Cardiac septum (tissue), 1 donor: ENCODE measurements at places on chromosomes 1 and 21.
A peak's percentile ranks its signal among the peaks of the same experiment; 100 is the strongest.

- no peak for DNase-seq
Observed at GRCh38 chr1:117674521-117675400, 68.9 kb downstream of the TENT5C start.

DNA sequence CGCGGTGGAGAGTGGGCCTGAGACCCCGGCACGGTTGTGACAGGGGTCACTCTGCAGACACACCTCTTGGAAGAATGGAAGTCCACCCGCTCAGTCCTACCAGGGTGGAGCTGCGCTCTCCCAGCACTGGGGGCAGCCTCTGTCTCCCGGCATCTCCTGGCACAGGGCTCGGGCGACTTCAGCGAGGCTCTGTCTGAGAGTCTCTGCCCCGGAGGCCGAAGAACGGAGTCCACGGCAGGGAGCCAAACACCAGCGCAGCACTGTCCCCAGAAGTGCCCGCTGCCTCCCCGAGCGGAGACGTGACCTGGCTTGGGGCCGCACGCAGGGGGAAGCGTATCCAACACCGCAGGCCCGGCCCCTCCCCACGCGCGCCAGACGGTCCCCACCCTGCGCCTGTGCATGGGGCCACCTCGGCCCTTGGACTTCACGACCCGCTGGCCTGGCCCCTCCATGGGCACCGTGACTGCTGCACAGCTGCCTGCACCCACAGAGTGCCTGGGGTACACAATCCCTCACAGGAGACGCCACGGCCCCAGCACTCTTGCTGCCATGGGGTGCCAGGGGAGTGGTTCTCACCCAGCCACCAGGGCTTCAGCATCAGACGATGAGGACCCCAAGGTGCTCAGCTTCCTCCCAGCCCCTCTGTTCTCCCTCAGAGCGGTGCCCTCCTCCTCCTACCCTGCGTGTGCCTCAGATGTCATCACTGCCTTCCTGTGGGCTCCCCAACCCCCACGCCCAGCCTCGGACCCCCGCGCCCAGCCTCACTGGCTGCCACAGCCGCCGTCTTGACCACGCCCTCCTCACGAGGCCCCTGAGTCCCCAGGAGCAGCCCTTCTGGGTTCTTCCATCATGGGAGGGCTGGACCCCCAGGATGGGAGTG, 14.9 kb upstream of the RNF223 start:
- DNase-seq: peak; percentile 64

- DNase-seq: no peak
Observed at GRCh38 chr21:38447611-38448010, 50.7 kb downstream of the ERG start.

GRCh38 chr1:209772126-209772525, 12.2 kb downstream of the C1orf74 start:
- DNase-seq: no peak

- DNase-seq: no peak
Observed at GRCh38 chr1:3153902-3154795, 85.1 kb downstream of the PRDM16 start.

DNA sequence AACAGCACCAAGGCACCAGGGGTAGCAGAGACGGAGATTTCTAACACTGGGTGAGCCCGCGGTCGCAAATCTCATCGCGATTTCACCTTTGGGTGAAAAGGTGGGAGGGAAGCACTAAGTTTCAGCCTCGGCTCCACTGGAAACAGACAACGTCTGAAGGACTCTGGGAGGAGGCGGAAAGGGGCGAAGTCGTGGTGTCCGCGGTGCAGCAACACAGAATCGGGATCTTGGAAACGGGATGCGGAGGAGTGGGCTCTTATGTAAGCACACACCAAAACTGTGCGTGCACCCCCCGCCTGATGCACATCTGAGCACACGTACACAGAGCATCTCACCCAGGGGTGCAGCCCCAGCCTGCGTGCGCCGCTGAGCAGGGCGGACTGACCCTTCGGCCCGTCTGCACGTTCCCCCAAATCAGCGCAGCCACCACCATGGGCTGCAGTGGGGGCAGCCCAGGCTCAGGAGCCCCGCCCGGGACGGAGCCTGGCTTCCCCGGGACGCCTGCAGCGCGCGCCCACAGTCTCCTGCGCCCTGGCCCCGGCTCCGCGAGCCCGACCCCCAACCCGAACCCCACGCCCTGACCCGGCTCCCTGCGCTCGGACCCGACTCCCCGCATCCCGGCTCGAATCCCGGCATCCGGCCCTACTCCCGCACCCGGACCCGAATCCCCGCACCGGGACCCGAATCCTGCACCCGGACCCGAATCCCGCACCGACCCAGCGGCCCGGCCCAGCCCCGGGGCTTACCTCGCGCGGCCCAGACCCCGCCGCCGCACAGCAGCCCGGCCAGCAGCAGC, 670 bp downstream of the CLSTN1 start:
- peak; percentile 75 for DNase-seq

GRCh38 chr21:14617871-14618270, 71.8 kb upstream of the SAMSN1 start:
- no peak for DNase-seq
